Muscle of leg (tissue), 16 donors: ENCODE measurements at places on chromosomes 16 and 17. TPM values are rescaled to one million over a fixed set of nuclear protein-coding genes. Genes with fewer than 3 reads are reported as not detected.

DNA sequence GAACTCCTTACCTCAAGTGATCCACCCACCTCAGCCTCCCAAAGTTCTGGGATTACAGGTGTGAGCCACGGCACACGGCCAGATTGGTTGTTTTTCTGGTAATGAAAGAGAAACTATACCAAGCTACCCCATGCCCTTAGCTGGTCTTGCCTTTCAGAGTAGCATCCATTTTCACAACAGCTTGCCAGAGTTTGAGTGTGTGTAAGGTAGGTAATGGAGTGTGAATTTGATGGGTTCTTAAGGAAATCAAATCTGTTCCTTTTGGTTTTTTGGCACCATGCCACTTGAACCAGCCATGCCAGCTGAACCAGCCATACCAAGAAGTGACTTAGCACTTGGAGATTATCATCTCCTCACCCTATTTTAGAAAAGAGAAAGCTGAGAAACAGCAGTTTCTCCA is 5.1 kb downstream of the CALCOCO2 start:
- H3K27me3 ChIP-seq: no peaks in the 10 kb centered on the region
- no peak for DNase-seq
- no peaks in the 10 kb centered on the region for H3K36me3 ChIP-seq
- H3K4me3 ChIP-seq: no peak overlapping the region
- H3K27ac ChIP-seq: no peak overlapping the region

DNA sequence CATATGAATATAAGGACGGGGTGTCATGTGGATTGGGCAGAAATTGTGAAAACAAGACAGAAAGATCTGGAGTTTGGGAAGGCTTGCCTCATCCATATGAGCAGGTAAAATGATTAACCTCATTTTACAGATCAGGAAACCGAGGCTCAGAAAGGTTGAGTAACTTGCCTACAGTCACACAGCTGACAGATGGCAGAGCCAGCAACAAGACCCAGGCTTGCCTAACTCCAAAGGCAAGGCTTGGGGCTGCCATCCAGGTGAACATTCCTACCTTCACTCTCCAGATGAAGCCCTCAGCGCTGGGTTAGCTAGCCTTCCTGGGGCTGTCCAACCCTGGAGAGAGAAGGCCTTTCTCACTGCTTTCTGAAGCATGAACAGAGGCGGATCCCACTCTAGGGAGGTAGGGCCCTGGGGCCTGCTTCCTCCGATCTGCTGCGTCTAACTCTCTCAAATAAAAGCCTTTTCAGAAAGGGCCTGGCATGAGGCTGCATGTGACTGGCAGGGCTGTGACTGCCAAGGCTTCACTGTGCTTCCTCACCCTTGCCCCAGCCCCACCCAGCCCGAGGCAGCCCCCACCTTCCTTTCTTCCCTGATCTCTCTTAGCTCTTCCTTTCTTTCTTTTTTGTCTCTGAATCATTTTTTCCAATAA is 107.8 kb downstream of the GNAO1 start:
- DNase-seq: peak; percentile 16
- no peaks in the 10 kb centered on the region for H3K27me3 ChIP-seq
- no peak overlapping the region for H3K27ac ChIP-seq
- H3K4me1 ChIP-seq: peaks cover 15% of the 10 kb centered on the region
- H3K36me3 ChIP-seq: no peaks in the 10 kb centered on the region

GRCh38 chr17:80101946-80102663 is 724 bp downstream of the GAA start:
- DNase-seq: peak; percentile 36
- no peak overlapping the region for H3K27ac ChIP-seq
- peaks cover 3% of the 10 kb centered on the region for H3K27me3 ChIP-seq
- peak overlapping the region; percentile 88 for H3K4me3 ChIP-seq
- H3K36me3 ChIP-seq: no peaks in the 10 kb centered on the region
- peaks cover 38% of the 10 kb centered on the region for H3K4me1 ChIP-seq

GRCh38 chr16:170788-171187 is 1.9 kb upstream of the HBA2 start:
- peaks cover 76% of the 10 kb centered on the region for H3K27me3 ChIP-seq
- no peaks in the 10 kb centered on the region for H3K36me3 ChIP-seq
- DNase-seq: no peak
- H3K4me3 ChIP-seq: no peak overlapping the region

GRCh38 chr17:61476476-61477203 is 24.4 kb downstream of the TBX4 start:
- no peak for DNase-seq
- peaks cover 19% of the 10 kb centered on the region for H3K4me1 ChIP-seq
- no peak overlapping the region for H3K4me3 ChIP-seq
- H3K27ac ChIP-seq: no peak overlapping the region
- peaks cover 2% of the 10 kb centered on the region for H3K27me3 ChIP-seq

GRCh38 chr16:28967156-28967555 is 7.4 kb upstream of the SPNS1 start:
- no peak for DNase-seq
- H3K27me3 ChIP-seq: no peaks in the 10 kb centered on the region
- H3K36me3 ChIP-seq: peaks cover 28% of the 10 kb centered on the region
- H3K27ac ChIP-seq: no peak overlapping the region
- H3K4me1 ChIP-seq: no peaks in the 10 kb centered on the region

DNA sequence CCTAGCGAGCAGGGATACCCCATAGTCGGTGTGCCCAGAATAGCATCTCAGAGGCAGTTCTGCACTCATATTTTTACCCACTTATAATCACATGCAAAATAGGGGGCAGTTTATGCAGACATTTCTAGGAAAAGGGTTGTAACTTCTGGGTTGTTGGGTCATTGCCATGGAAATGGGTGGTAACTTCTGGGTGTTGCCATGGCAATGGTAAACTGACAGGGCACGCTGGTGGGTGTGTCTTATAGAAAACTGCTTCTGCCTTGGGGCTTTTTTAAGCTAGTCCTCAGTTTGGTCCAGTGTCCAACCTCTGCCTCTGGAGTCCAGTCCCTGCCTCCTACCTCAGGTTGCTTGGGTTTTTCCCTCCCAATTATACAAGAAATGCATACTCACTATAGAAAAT is 7.4 kb upstream of the SPAG9 start:
- peak; percentile 14 for DNase-seq
- H3K27ac ChIP-seq: no peak overlapping the region
- H3K4me3 ChIP-seq: no peak overlapping the region
- no peaks in the 10 kb centered on the region for H3K27me3 ChIP-seq

DNA sequence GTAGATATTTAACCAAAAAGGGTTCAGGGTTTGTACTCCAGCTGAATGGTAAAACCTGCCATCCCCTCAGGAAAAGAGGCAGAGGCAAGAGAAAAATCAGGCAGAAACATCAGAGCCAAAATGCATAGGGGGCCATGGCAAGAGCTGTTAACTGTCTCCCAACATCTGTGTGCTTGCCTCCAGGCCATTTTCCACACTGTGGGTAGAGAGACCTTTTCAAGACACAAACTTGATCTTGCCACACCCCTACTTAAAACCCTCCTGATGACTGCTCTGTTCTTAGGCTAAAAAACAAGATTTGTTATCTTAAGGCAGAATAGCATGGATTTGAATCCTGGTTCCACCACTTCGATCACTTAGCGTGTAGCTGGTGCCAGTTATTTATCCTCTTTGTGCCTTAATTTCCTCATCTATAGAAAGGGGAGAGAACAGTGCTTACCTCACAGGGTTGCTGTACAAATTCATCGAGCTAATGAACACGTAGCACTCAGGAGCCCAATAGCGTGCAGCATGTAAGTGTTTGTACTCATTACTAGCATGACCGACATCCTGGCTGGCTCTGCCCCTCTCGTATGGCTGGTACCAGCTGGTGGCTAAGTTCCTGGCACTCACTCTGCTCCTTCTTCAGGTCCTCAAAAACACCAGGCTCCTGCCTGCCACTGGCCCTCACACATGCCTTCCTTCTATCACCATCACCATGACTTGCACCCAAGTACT is 25.8 kb downstream of the STAT3 start:
- DNase-seq: no peak
- no peaks in the 10 kb centered on the region for H3K27me3 ChIP-seq
- peaks cover 6% of the 10 kb centered on the region for H3K4me1 ChIP-seq
- H3K36me3 ChIP-seq: peaks cover 2% of the 10 kb centered on the region

DNA sequence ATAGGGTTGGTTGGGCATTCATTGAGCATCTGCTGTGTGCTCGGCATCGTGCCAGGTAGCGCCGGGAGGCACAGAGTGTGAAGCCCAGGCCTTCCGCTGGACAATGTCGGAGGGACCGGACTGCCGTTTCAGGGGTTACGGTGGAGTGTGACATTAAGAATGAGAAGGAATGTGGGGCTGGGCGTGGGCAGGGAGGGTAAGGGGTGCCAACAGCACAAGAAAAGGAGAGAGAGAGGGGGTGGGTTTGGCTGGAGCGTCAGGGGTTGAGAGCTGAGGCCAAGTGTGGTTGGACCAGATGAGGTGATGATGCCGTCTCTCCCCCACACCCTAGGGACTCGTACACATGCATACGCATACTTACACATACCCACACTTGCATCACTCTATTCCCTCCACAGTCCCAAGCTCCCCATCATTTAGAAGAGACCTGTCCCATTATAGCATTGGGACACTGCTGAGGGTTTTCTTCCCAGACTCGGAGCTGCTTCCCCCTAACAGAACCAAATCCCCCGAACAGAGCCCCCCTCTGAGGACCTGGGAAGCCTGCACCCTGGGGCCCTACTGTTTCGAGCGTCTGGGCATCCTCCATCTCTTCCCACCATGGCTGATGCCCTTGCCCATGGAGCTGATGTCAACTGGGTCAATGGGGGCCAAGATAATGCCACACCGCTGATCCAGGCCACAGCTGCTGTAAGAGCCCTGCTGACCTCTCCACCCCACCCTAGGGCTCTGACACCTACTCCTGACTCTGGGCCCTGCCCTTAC is 3.3 kb upstream of the KCTD11 start:
- H3K36me3 ChIP-seq: no peaks in the 10 kb centered on the region
- H3K27me3 ChIP-seq: peaks cover 4% of the 10 kb centered on the region
- no peak overlapping the region for H3K27ac ChIP-seq
- no peak overlapping the region for H3K4me3 ChIP-seq
- DNase-seq: peak; percentile 45

GRCh38 chr16:7709186-7709585 is 376.5 kb downstream of the RBFOX1 start:
- H3K4me3 ChIP-seq: no peak overlapping the region
- peaks cover 2% of the 10 kb centered on the region for H3K36me3 ChIP-seq
- peaks cover 2% of the 10 kb centered on the region for H3K4me1 ChIP-seq
- no peak overlapping the region for H3K27ac ChIP-seq
- no peak for DNase-seq
- H3K27me3 ChIP-seq: no peaks in the 10 kb centered on the region

GRCh38 chr17:35081638-35082037 is 18.1 kb upstream of the RFFL start:
- no peaks in the 10 kb centered on the region for H3K27me3 ChIP-seq
- H3K4me3 ChIP-seq: no peak overlapping the region
- H3K27ac ChIP-seq: no peak overlapping the region
- DNase-seq: no peak

DNA sequence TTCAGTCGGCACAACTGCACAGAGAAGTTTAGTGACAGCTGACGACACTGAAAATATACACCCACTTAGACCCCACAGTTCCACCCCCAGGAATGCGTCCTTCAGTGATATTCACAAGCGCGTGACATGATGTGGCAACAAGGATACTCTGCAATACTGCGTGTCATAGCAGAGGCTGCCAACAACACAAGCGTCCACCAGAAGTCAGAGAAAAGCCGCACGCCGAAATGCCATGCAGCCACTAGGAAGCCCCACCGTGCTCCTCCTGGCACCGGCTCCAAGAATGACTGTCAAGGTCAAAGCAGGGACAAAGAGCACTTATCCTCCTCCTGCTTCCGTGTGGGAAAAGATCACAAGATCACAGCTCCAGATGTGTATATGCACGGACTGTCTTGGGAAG is 3.5 kb downstream of the ATP2A3 start:
- peaks cover 69% of the 10 kb centered on the region for H3K4me1 ChIP-seq
- DNase-seq: no peak
- no peaks in the 10 kb centered on the region for H3K36me3 ChIP-seq
- no peak overlapping the region for H3K4me3 ChIP-seq

DNA sequence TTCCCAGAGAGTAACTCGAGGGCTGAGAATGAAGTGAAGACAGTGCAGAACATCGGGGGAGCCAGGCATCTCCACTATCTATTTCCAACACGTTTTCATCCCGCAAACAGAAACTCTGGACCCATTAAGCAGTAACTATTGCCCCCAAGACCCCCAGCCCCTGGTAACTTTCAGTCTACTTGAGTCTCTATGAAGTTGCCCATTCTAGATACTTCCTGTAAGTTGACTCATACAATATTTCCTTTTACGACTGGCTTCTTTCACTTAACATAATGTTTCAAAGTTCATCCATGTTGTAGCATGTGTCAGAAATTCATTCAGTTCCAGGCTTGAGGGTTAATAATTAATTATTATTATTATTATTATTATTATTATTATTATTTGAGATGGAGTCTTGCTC is 19.5 kb downstream of the MYO15B start:
- no peak overlapping the region for H3K27ac ChIP-seq
- no peaks in the 10 kb centered on the region for H3K27me3 ChIP-seq
- H3K4me1 ChIP-seq: peaks cover 4% of the 10 kb centered on the region
- peaks cover 32% of the 10 kb centered on the region for H3K36me3 ChIP-seq
- DNase-seq: no peak
- H3K4me3 ChIP-seq: no peak overlapping the region

DNA sequence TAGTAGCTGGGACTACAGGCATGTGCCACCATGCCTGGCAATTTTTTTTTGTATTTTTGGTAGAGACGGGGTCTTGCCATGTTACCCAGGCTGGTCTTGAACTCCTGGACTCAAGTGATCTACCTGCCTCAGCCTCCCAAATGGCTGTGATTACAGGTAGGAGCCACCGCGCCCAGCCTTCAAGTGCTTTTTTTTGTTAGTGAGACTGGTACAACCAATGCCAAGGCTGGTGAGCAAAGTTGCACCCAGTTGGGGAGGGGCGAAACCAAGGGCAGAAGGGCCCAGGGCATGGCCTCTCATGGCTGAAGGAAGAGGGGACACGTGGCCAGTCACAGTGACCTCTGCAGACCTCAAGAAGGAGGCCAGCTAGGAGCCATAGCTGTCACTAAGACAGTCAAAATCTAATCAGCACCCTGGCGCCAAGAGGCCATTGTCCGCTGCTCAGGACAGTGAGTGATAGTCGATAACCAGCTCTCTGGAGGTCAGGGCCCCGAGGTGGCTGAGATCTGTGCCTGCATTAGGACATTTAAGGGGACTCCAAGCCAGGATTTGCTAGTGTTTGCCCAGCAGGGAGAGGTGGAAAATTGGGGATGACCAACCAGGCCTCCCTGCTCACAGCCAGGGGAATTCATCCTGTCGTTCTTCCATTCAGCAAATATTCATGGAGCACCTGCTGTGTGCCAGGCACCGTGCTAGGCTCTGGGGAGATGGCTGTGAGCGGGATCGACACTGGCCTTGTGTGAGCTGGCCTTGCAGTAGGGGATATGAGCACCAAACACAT is 10.2 kb downstream of the IL4R start:
- H3K36me3 ChIP-seq: no peaks in the 10 kb centered on the region
- no peak overlapping the region for H3K27ac ChIP-seq
- H3K4me1 ChIP-seq: peaks cover 43% of the 10 kb centered on the region
- no peak for DNase-seq

GRCh38 chr17:81040791-81041337 is 5.9 kb downstream of the BAIAP2 start:
- DNase-seq: no peak
- H3K4me3 ChIP-seq: no peak overlapping the region
- H3K27ac ChIP-seq: no peak overlapping the region
- H3K36me3 ChIP-seq: no peaks in the 10 kb centered on the region

- H3K36me3 ChIP-seq: no peaks in the 10 kb centered on the region
- no peak overlapping the region for H3K4me3 ChIP-seq
- H3K27ac ChIP-seq: no peak overlapping the region
- H3K27me3 ChIP-seq: peaks cover 4% of the 10 kb centered on the region
- H3K4me1 ChIP-seq: no peaks in the 10 kb centered on the region
- DNase-seq: no peak
Measured at GRCh38 chr16:21205303-21205702, 6.1 kb downstream of the ZP2 start.

The PPP4C gene
- total RNA-seq: 39.4 TPM

The CDK5R1 gene
- total RNA-seq: 4.4 TPM
